ENCODE measurements at places on chromosomes 6 and 20. TPM values are rescaled to one million over a fixed set of nuclear protein-coding genes. Genes with fewer than 3 reads are reported as not detected.

GRCh38 chr6:47701363-47701762 is 3.0 kb downstream of the ADGRF4 start:
- no peaks in the 10 kb centered on the region for H3K4me1 ChIP-seq
- H3K4me3 ChIP-seq = no peak overlapping the region
- no peak overlapping the region for H3K27ac ChIP-seq
- H3K36me3 ChIP-seq = no peaks in the 10 kb centered on the region

Gene FAM83C
- total RNA-seq = not detected

DNA sequence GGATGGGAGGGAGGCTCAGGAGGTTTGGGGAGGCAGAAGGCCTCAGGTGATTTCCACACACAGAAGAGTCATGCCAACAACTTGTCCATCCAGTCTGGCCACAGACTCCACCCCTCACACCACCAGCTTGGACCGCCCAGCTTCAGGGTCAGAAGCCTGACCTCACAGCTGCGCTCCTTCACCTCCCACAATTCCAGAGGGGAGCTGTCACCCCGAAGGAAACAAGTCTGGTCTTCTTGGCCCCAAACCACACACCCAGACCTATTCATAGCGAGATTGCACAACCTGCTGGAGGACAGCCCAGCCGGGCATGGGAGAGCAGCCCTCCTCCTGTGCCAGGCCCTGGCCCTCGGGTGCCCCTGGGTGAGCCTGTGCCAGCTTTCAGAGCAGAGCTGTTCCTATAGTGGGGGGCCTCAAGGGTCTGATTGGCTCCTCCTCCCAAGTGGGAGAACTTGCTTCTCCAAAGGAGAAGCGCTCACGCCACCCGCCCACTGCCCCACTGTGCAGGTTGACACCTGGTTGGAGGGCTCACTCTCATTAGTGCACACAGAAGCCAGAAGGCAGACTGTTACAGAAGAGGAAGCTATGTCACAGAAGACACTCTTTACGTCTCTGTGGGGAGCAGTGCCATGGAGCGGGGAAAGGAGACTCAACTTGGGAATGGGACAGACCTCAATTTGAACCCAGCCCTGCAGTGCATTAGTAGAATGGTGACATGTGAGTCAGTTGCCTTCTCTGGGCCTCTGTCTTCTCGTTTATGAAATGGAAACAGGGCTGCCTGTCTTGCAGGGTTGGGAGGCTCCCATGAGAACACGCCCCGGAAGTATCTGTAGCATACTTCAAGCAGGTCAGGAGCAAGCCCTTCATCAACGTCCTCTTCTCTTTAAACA is 128.8 kb downstream of the FOXO3 start:
- H3K27me3 ChIP-seq = no peaks in the 10 kb centered on the region
- H3K4me3 ChIP-seq = no peak overlapping the region
- H3K36me3 ChIP-seq = no peaks in the 10 kb centered on the region
- peak overlapping the region; percentile 78 for H3K27ac ChIP-seq

DNA sequence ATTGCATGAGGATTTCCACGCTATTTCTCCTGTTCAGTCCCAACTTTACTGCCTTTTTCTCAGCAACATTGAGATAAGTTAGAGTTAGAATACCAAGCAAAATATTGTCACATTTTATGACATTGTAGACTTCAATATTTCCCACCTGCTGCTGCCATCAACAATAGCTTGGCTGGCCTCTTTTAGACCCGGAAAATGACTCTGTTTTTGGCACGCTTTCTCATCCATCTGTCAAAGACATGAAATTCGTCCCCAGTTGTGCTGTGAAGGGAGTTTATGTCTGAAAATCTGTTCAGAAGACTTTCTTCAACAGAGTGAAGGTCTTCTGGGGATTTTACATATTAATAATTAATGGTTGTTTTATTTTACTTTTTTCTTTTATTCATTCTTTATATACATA is 857.3 kb downstream of the FRK start:
- H3K27ac ChIP-seq = no peak overlapping the region
- DNase-seq = no peak

GRCh38 chr6:53295176-53295575 is 53.6 kb downstream of the ELOVL5 start:
- H3K27me3 ChIP-seq = no peaks in the 10 kb centered on the region
- H3K4me1 ChIP-seq = peaks cover 5% of the 10 kb centered on the region
- no peak for DNase-seq
- no peak overlapping the region for H3K4me3 ChIP-seq

DNA sequence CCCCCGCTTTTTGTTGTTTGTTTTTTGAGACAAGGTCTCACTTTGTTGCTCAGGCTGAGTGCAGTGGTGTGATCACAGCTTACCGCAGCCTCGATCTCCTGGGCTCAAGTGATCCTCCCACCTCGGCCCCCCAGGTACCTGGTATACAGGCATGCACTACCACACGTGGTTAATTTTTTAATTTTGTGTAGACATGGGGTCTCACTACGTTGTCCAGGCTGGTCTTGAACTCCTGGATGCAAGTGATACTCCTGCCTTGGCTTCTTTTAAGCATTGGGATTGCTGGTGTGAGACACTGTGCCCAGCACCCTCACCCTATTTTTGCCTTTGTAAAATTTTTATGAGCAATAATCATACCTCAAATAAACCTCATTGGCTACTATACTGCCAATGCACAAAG is 5.5 kb downstream of the ENPP3 start:
- H3K4me1 ChIP-seq = no peaks in the 10 kb centered on the region
- no peak for DNase-seq
- H3K36me3 ChIP-seq = no peaks in the 10 kb centered on the region
- H3K4me3 ChIP-seq = no peak overlapping the region
- H3K27me3 ChIP-seq = no peaks in the 10 kb centered on the region
- H3K27ac ChIP-seq = no peak overlapping the region

Gene PTCRA
- not detected for total RNA-seq

DNA sequence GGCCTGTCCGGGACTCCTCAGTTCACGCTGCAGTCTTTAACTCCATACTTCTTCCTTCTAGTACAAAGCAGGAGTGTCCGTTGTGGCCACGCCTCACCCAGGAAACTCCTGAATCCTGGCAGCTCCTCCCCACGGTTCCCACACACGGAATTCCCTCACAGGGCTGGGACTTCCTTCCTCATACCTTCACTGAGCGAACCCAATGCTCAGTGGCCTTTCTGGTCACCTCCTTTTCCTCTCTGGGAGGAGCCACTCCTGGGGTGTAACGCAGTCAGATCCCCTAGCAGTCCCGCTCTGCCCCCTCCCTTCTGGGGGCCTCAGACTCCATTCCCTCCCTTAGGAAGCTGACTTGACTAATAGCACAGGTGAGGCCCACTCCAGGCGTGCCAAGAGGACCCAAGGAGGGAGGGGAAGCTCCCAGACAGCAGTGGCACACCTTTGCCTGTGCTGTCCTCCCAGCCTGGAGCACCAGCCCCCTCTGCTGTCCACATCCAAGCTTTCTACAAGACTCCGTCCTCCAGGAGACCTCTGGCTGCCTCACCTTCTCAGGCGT is at the start of gene SLC52A3:
TSS of gene SLC52A3 (minus strand) at position 75 of the 553 bp plus-strand sequence. CDS start 2,726 bp downstream, outside the sequence.
- H3K4me1 ChIP-seq = peaks cover 7% of the 10 kb centered on the region
- H3K27me3 ChIP-seq = no peaks in the 10 kb centered on the region
- H3K4me3 ChIP-seq = peak within 1 kb of the TSS; percentile 42
- peak; percentile 76 for DNase-seq

Gene NEDD9
- total RNA-seq = 34.2 TPM

GRCh38 chr6:128672023-128672422 is 151.6 kb upstream of the PTPRK start:
- no peaks in the 10 kb centered on the region for H3K27me3 ChIP-seq
- DNase-seq = no peak
- no peak overlapping the region for H3K27ac ChIP-seq
- H3K4me3 ChIP-seq = no peak overlapping the region

Measured in heart right ventricle (tissue), 16 donors.